NCI-H2171 (cell line): ENCODE measurements at places on chromosomes 3 and 15.

DNA sequence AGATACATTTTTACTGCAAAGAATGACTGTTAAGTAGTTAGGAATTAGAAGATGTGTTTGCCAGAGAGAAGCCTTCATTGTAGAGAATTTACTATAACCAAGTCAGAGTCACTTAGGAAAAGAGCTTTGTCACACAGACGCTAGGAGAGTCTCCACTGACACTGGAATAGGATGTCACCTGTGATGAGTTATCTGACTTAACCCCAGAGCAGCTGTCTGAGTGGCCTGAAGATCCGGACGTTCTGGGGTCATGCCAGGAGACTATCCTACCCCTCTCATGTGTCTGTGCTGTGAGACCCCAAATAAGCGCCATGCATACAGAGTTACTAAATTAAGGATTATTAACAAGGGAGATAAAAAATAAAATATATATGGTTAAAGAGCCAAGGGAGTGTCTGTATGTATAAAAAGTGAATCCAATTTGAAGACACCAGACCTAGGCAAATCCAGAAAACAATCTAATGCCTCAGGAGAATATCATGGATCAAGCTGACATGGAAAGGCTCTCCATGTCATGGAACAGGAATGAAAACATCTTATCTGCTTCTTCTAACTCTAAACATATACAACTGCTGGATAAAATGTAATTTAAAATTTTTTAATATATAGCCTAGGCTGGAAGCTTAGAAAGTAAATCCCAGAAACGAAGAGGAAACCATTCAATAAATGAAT is 43.5 kb downstream of the ITGB5 start:
- DNase-seq = no peak

DNA sequence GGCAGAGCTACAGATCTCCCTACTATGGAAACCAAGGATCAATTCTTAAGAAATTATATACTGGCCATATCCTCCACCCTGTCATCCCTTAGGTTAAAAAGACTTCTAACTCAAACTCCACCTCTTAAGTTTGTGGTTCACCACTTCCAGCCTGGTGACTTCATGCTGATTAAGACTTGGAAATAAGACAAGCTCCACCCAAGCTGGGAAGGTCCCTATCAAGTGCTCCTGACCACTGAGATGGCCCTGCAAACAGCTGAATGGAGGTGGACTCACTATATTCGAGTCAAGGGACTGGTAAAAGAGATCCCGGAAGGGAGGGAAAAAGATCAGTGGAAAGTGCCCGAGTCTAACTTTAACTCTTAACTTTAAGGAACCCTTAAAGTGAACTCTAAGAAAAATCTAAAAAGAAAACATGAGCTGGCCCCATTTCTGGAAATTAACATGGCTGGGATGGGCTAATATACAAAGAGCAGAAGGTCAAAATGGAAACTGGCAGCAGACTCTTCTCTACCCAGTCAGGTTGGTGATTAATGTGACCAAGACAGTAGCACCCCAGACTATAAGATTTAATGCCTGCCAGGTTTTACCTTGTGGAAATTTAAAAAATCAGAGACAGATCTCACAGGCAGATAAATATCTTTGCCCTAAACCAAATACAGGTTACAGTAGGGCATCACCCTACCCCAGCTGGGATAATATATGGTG is 43.9 kb downstream of the PPCDC start:
- no peak for DNase-seq

GRCh38 chr3:113223475-113224281 is 12.3 kb downstream of the BOC start:
- no peak for DNase-seq

- DNase-seq = no peak
These were observed 90.6 kb upstream of the UMPS start for GRCh38 chr3:124639406-124640237.

DNA sequence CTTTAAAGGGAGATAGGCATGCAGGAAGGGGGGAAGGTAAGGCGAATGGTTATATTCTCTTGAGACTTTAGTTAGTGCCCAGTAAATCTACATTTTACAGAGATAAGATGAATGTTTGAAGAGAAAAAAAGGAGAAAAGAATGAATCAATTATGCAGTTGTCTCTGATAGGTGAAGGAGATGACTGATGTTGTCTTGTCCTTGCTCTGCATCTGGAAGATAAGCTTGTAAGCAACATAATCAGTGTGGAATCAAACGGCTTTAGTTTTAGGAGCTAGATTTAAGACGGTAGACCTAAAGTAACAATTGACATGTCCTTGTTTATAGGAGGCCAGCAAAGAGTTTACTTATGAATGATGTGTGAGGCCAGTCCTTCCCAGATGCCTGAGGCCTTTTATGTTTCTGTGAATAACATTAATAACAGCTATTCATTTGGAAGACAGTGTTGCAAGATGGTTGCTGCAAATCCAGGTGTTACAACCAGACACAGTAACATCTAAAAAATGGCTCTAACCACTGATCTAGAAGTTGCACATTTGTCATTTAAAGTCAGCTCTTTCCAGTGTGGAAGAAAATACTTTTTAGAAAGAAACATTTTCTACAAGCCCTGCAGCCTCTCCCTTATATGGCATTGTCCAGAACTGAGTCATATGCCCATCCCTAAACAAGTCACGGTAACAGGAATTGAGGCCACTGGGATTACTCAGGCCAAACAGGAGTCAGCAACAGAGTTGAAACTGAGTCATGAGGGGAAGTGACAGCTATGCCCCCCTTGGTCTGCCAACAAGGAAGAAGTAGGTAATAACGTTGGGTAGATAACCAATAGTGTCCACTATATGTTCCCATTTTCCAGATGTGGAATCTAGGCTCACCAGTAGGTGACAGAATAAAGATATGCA is 77.5 kb upstream of the FBN1 start:
- no peak for DNase-seq

DNA sequence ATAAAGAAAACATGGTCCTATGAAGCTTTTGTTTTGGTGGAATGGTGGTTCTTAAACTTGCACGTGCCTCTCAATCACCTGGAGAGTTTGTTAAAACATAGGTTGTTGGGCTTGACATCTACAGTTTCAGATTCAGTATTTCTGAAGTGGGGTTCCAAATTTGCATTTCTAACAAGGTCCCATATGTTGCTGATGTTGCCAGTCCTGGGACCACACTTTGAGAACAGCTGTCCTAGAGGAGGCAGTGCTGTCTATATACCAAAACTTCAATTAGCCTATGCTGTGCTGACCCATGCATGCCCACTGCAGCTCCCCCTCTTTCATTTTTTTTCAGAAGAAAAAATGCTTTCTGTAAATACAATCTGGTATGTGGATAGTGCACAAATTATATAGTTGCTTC is 31.3 kb downstream of the ALCAM start:
- no peak for DNase-seq

DNA sequence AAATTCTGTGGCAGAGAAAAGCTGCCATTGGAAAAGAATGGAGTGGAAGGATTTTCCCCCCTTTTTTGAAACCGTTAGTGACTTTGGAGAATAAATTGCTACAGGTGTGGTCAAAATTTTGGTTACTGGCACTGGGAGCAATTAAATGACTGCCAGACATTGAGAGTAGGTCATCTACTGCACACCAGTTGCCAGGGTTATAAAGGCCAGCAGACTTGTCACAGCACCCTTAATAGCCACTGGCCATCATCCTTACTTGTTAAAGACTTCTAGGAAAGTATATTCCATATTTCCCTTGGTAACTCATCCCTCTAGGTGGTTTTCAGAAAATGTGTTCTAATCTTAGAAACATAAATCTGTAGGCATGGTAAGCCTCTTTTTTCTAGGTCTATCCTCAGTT is 8.0 kb downstream of the PIK3CA start:
- no peak for DNase-seq

GRCh38 chr3:52029535-52029934 is 26.8 kb downstream of the DUSP7 start:
- DNase-seq = no peak

DNA sequence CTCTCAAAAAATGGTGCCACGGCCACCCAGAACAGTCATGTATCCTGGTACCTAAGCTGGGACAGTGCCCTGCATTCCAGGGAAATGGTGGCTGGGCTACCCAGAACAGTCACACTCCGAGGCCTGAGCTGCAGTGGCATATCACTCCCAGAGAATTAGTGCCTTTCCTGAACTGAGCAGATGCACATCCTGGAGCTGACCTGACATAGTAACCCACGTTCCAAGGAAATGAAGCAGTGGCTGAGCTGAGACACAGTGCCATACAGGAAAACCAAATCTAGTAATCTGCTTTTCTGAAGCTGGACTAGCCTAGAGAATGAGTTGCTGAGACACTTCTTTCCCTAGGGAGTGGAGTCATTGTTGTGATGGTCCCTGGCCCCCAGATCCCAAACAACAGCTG is 41.8 kb downstream of the SERP1 start:
- DNase-seq = no peak

DNA sequence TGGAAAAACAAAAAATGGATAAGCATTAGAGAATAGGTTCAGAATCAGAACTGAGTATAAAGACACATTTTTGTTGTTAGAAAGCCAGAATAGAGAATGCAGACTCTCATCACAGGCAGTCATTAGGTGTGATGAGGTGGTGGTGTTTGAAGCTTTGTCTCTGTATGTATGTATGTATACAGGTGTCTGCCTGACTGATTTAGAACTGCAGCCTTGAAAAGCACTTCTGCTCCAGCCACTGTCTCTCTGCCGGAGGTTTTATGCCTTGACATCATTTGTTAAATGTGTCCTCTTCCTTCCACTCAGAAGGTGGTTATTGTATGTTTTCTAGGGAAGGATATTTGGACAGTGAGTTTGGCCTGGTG is 80.7 kb upstream of the ZBED2 start:
- DNase-seq = no peak

- DNase-seq = peak; percentile 71
These were observed 2.9 kb upstream of the FAM43A start for GRCh38 chr3:194682694-194683310.

DNA sequence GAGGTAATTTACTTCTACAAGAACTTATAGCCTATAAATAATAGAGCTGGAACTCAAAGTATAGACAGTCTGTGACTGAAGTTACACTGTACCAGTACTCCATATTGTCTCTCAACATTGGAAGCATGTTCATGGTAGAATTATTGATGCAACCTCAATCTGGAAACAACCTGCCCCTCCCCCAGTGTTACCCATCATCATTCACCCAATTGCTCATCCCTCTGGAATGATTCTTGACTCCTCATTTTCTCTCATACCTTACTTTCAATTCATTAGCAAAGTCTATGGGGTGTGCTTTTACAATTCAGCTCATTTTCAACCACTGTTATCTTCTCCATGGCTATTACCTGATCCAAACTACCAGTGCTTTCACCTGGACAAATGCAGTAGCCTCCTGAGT is 151.7 kb downstream of the CPNE4 start:
- DNase-seq = no peak

- no peak for DNase-seq
These were observed 285.7 kb upstream of the STT3B start for GRCh38 chr3:31247063-31247447.

- peak; percentile 48 for DNase-seq
These were observed 7.1 kb upstream of the TTC14 start for GRCh38 chr3:180594631-180595558.

- DNase-seq = no peak
These were observed 63.3 kb downstream of the ABHD5 start for GRCh38 chr3:43753741-43754715.

- DNase-seq = no peak
These were observed 319.8 kb downstream of the FHIT start for GRCh38 chr3:60931452-60931851.

DNA sequence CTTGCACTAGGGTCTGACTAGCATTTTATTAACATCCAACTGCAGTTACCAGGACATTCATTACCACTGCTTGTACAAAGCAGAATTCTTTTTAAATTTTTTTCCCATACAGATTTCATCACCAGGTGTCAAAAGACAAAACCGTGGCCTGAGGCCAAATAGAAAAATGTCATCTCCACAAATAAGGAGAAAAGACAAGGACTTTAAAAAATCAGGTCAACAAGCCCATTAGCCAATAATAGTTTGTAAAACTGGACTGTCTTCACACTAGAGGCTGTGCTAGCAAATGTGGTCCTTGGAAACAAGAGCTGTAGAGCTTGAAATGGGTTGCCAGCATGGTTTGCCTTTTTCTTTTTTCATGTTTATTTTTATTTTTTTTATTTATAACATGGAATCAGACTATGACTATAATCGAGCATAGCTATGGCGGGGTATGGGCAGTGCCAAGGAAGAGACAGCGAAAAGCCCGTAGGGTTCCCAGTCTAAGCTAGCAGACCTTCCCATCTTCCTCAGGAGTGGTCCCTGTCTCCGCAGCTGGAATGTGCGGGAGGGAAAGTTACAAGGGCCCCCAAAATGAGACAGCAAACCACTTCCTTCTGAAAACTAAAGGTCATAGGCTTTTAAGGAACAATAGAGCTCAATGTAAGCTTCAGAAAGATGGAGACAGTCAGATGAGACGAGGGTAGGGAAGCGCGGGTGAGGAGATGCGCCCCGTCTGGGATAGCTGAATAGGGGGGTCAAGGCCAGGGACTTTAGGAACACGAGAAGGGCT is 1.5 kb downstream of the PTPN9 start:
- no peak for DNase-seq

DNA sequence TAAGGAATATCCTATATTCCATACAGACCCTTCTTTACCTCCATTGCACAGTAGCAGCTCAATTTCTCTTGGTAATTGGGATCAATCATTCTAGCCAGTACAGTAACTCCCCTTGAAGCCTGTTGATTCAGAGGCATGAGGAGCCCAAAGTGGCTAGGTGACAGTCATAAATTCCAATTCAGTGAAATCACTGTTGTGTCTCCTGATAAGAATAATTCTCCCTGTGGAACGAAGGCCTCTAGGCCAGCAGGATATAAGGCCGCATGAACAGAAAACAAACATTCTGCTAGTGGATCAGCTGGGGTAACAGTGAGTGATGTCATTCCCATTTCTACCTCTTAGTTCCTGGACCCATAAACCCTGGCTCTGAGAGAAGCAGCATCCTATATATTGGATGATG is 696.3 kb downstream of the NR2F2 start:
- DNase-seq = no peak

GRCh38 chr3:172536993-172537419 is 13.8 kb upstream of the TNFSF10 start:
- DNase-seq = no peak

- DNase-seq = no peak
These were observed 306.5 kb downstream of the ROBO1 start for GRCh38 chr3:79461129-79461792.

- no peak for DNase-seq
These were observed 193.1 kb downstream of the TNIK start for GRCh38 chr3:171267104-171267503.
